ENCODE measurements at places on chromosomes 12 and 14.

- DNase-seq, result no peak
Measured at GRCh38 chr14:96624661-96625425, 122.7 kb downstream of the PAPOLA start.

- no peak for DNase-seq
Measured at GRCh38 chr12:61369241-61369910, 890.8 kb upstream of the USP15 start.

GRCh38 chr12:104622928-104623327 is 166.2 kb downstream of the CHST11 start:
- DNase-seq, result no peak

DNA sequence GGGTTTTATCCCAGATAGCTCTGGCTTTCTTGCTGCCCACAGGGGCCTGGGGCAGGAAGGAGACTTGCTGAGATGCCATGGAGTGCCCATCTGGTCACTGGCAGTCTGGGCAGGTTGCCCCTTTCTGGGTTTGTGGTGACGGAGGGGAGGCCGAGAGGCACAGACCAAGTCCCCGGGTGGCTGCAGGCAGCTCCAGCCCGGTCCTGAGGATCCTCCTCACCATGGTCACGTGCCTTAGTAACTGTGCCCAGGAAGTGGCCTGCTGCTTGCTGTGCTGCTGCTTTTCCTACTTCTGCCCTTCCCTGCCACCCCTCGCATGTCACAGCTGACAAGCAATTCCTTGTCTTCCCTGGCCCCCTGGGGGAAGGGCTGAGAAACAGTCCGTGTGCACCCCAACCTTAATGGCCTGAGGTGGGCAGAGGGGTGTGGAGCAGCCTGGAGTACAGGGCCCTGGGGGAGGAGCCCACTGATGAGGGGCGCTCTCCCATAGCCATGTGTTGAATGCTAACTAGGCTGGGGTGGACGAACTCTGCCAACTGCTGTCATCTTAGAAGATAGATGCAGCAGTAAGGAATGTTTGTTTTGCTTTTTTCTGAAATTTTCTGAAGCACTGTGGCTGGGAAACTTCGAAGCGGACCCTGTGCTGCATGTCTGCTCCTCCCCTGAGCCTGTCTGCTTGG is 54.9 kb upstream of the SRSF5 start:
- DNase-seq, result no peak

GRCh38 chr12:84507956-84508850 is 404.4 kb downstream of the SLC6A15 start:
- peak; percentile 12 for DNase-seq

DNA sequence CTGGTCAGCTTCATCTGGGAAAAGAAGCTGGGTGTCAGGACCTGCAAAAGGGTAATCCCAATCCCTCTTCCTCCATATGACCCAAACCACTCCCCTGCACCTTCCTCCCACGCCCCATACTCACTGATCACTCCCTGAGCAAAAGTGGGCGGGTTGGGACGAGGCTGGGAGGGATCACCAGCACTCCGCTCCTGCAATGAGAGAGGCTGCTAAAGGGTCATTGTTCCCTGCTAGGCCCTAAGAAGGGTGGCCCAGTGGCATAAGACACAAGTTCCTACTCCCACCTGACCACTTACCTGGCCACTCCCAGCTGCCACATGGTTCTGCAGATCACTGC is 15.7 kb upstream of the PRKAG1 start:
- DNase-seq, result no peak

DNA sequence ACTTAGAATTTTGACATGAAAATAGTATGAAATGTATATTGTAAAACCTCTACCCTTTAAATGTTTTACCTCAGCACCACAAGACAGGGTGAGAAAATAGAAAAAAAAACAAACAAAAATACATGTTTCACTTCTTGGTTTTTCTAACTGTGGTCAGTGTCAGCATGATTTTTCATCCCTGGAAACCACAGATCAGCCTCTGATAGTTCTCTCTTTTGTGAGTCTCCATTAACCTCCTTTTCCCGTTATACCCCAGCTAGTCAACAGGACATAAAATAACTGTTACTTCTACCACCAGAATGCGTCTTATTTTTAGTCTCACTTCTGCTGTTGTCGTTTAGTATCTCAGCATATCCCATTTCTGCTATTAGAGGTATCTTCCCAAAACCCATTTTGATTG is 48.3 kb upstream of the KCNMB4 start:
- DNase-seq, result no peak

DNA sequence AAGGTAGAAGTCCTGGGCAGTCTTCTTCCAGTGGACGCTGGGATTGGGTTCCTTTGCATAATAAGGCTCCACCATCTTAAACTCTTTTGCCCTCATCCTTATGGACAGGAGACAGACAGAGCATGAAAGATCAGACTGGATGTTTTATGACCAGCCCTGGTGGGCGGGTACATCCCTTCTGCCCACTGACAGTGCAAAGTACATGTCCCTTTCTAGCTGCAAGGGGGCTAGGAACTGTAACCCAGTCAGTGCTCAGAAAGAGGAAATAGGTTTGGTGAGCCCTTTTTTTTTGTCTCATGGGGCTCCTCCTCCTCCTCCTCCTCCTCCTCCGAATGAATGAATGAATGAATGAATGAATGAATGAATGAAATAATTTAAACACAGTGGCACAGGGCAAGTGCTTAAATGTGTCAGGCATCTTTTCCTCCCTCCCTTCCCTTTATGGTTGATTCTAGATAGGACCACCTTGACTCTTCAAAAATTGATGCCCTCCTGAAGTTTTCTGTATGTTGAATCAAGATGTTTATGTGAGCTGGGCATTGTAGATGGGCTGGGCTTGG is 36.4 kb upstream of the HNF1A start:
- DNase-seq, result no peak

DNA sequence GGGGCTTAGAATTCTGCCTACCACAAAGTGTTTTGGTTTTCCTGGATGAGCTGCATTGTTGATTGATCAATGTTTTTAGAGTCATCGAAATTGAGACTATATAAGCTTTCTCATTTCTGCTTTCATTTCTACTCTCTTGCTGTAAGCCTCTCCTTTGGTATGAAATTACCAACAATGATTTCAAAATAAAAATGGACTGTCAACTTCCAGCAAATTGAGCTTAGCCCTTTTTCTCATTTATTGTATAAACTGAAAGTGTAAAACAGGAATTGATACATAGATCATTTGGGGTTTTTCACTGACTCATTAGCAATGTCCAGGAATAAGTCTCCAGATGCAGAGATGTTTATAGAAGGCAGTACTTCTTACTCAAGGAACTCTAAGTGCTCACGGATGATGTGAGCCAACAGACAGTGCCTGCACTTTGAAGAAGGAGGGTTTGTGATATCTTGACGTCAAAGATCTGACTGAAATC is 20.0 kb upstream of the PCNX1 start:
- no peak for DNase-seq

GRCh38 chr12:131408484-131408883 is 302.4 kb upstream of the SFSWAP start:
- no peak for DNase-seq

DNA sequence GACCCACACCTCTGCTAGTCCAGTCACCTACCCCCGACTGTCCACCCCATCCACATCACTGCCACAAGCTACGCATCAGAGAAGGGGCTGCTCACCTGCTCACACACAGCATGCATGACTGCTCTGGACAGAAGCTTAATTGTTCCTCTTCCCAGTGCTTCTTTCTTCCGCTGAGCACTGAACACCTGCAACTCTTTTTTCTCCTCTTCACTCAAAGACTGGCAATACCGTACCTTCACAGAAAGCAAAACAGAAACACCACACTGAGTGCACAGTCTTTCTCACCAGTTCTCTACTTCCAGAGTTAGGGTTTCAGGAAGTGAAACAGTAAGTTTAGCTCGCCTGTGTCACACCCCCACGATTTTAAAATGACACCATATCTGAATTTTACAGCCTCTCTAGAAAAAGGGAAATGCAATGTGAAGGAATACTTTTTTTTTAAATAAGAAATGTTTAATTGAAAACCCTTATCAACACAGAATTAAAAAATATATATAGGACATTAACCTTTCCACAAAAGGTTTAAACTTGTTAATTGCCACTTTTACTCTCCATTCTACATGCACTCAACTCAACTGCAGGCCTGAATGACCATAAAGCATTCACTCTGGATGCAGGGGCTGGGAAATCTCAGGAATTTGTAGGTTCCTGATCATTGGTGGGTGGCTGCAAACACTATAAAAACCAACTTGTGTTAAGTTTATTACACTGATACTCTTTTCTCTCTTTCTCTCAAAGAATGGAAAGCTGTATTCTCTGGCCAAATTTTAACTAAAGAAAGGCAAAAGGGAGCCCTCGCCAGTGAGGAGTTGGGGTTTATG is 120.0 kb downstream of the PRICKLE1 start:
- DNase-seq, result peak; percentile 50

GRCh38 chr12:31369712-31370521 is 44.0 kb upstream of the SINHCAF start:
- no peak for DNase-seq

DNA sequence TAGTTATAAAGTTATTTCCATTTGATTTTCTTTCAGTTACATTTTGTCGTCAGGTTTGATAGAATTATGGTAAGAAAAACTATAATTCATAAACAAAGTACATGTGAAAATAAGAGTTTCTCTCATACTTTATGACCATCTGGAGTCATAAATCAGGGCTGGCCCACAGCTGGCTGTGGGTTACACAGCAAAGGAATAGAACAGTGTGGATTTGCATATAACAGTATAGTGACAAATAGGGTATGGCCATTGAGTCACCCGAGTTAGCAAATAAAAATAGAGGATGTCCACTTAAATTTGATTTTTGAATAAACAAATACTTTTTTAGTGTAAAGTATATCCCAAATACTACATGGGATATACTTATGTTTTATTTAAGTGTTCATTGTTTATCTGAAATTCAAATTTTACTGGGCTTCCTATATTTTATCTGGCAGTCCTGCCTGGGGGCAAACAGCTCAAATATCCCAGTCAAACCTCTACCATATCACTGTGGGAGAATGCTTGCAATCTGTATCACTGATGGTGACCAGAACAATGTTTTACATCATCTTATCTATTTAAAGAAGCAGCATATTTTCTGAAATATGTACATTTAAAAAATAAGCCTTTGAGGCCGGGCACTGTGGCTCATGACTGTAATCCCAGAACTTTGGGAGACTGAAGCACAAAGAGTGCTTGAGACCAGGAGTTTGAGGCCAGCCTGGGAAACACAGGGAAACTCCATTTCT is 65.5 kb downstream of the KSR2 start:
- no peak for DNase-seq

DNA sequence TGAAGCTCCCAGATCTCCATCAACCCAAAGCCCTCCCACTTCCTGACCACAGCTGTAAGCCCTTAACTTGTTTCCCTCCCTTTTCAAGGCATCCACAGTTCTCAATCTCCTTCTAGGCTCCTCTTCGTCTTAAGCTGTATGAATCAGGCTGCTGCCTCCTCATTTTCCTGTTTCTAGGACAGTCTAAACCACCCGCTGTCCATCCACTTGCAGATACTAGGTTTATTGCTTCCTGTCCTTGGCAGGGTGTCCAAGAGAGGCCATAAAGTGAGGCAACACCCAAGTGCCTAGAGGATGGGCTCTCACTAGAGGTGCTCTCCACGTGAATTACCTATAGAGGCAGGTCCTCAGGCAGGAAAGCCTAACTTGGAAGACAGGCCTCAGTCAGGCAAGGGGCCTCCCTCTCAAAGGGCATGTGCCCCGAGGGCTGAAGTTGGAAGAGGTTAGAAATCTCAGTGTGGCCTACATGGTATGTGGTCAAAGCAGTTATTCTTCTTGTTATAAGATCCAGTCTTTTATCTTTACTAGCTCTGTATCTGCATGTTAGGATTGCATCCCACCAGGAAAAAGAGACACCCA is 8.8 kb upstream of the TMEM106C start:
- DNase-seq, result no peak

GRCh38 chr12:132439333-132439904 is 50.5 kb upstream of the FBRSL1 start:
- DNase-seq, result no peak

- peak; percentile 84 for DNase-seq
Measured at GRCh38 chr12:13362260-13362841, 165.8 kb downstream of the EMP1 start.

DNA sequence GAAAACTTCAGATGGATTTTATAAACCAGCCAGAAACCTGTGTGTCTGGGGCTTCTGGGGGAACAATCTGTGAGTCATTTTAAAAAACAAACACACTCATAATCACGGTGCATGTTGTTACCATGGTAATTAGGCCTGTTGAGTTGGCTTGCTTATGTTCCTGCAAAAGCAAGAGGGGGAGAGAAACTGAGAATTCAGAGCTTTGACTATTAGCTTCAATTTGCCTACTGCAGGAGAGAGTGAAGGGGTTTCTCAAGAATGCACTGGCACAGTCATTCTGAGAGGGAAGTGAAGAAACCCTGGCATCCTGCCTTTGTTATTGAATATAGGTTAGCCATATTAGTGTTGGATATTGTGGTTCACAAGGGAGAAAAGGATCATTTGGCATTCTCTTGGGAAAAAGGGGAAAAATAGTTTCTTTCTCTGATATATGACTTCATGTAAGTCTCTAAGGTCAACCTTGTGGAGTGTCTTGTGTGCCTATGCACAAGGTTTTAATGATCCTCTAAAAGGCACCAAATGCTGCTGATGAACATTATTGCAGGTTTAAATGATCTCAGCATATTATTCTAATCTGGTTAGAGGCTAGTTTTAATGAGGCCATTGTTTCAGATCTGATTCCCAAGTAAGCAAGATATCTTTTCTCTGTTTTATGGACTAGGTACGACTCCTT is 12.9 kb downstream of the GNG2 start:
- peak; percentile 62 for DNase-seq

GRCh38 chr12:53709671-53710070 is 17.6 kb downstream of the CALCOCO1 start:
- no peak for DNase-seq

GRCh38 chr14:50855558-50855957 is 16.3 kb upstream of the ABHD12B start:
- DNase-seq, result no peak

- DNase-seq, result no peak
Measured at GRCh38 chr12:93603762-93604161, 31.3 kb downstream of the SOCS2 start.
